ENCODE measurements at places on chromosomes 12 and 14. TPM values are rescaled to one million over a fixed set of nuclear protein-coding genes. Genes with fewer than 3 reads are reported as not detected.

Gene LBHD2
- total RNA-seq = not detected

- DNase-seq = no peak
Observed at GRCh38 chr14:89184952-89185351, 232.1 kb downstream of the FOXN3 start.

GRCh38 chr12:122860040-122860853, 25.0 kb downstream of the HIP1R start:
- peak; percentile 66 for DNase-seq

DNA sequence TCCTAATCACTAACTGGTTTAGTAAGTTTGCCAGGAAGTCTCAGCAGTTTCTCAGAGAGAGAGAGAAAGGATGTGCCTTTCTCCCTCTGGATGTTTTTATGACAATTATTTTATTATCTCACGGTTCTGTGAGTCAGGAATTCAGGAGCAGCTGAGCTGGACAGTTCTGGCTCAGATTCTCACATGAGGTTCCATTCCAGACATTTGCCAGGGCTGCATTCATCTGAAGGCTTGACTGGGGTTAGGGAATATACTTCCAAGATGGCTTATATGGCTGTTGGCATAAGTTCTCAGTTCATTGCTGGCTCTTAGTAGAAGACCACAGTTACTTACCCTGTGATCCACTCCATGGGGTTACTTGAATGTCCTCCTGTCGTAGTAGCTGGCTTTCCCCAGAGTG, 101.2 kb upstream of the ATF7IP start:
- no peak for DNase-seq

DNA sequence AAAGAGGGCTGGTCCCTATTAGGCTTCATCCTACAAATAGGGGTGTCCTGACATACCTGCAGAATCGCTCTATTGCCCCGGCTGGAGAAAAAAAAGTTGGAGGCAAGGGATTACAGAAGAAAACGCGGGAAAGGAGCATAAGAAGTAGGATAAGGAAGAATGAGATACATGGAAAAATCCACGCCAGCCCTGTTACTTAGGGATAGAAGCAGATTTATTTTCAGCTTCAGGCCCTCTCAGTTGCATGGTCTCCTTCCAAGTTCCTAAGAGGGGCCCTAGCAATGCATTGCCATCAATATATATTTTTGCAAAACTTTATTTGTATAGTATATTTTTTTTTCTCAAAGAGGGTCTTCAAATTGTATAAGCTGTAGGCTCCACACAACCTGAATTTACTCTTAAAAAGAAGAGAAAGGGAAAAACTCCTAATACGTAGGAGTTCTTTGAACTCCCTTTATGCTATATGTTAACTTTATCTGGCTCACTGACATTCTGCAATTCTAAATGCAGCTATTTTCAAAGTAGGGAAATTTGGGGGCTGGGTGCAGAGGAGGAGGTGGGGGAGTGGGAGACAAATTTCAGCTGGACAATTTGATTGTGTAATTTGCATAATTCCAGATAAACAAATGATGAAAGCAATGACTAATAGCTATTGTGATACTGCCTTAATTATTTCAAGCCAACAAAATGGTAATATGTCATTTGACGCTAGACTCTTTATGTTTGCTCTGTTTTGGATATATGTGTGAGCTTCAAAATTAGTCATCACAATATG, 137.7 kb upstream of the TRHDE start:
- no peak for DNase-seq

Gene B3GNT4
- 0.37 TPM for total RNA-seq

Gene DTD2
- total RNA-seq = 31.0 TPM

- DNase-seq = no peak
Observed at GRCh38 chr14:90400904-90401561, 4.2 kb downstream of the CALM1 start.

DNA sequence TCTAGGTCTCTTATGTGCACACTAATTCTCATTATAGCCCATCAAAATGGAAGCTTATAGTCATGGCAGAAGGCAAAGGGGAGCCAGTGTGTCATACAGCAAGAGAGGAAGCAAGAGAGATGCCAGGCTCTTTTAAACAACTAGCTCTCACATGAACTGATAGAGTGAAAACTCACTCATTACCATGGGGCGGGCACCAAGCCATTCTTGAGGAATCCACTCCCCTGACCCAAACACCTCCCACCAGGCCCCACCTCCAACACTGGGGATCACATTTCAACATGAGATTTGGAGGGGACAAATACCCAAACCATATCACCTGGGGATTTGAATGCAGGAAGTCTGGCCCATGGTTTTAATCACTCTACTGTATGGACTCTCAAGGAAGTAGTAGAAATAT, 36.9 kb upstream of the CRACR2A start:
- DNase-seq = no peak

Gene SPTB
- 1.6 TPM for total RNA-seq

Gene SMARCD1
- total RNA-seq = 47.7 TPM

DNA sequence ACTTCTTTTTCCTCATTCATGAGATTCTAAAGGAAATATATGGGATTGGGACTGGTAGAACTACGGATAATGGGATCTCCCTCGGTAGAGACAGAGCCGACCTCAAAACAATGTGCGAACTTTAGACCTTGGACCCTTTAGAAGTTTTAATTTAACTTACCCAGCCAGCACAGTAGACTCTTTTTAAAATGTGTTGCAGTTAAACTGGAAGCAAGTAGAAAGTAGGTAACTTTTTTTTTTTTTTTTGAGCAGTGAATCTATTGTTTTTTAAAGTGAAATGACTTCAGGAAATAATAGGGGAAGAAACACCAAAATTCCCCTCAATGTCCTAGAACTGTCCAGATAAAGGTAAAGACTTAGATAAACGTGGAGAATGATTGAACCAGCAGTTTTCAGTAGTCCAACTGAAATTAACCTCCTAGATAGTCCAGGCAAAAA, 1.1 kb upstream of the ATXN2 start:
- no peak for DNase-seq

Gene IRF2BPL
- total RNA-seq = 70.0 TPM

- DNase-seq = no peak
Observed at GRCh38 chr12:109736552-109737108, 23.0 kb downstream of the FAM222A start.

Gene CIROP
- total RNA-seq = not detected

DNA sequence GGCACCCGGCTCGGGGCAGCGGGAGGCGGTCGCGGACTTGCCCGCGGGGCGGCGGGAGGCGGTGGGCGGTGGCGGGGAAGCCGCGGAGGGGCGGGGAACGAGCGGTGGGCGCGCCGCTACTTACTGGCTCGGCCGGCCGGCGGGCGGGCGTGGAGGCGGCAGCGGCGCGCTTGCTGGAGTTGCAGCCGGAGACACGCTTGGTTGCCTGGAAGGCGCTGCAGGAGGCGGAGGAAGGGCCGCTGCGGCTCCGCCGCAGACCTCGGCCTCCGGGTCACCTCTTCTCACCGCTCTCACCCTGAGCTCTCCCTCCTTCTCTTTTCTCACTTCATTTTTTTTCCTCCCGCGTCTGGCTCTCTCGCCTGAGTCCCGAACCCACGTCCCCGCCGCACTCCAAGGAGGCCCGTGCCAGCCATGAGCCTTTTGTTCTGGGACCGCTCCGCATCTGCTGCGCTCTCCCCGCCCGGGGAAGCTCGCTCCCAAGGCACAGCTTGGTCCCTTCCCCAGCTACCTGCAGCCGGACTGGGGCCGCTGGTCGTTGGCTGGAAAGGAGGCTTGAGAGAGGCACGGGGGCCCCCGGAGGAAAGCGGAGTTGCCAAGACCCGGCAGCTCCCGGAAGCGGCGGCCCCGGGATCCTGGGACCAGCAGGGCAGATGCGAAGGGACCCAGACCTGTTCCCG, 592 bp upstream of the KCNK10 start:
- no peak for DNase-seq

DNA sequence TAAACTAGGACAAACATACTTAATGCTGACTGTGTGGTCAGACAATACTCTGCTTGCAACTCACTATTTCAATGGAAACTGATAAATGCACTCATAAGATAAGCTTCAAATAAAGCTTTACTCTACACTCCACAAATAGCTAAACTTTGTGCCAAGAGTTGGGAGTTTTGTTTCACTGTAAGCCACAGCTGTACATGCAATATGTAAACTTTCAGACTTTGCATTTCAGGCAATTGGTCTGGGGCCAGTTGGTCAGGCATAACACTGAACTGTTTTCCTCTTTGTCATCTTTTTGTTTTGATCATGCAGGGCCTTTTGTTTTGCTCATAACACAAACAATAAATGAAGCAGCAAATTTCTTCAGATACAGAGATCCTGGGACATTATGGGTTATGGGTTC, 426.2 kb downstream of the IPO8 start:
- no peak for DNase-seq

- DNase-seq = no peak
Observed at GRCh38 chr12:108299516-108299915, 39.6 kb downstream of the CMKLR1 start.

Gene PPP1R1A
- 158 TPM for total RNA-seq

DNA sequence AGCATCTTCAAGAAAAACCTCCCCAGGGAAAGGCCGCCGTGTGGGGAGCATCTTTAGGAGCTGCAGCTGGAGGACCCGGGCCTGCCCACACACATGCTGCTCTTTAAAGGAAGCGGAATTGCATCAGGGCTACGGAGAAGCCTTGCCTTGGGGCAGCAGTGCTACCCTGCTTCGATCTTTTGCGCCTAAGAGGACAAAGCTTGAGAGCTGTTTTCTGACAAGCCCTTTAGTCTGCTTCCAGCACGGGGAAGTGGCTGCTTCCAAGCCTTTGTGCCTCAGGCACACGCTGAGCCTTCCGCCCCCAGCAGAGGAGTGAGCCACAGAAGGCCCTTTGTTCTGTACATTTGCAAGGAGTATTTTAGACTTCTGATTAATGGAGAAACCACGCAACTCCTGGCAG, 31.5 kb downstream of the COA8 start:
- no peak for DNase-seq

Gene POLE
- total RNA-seq = 29.7 TPM

DNA sequence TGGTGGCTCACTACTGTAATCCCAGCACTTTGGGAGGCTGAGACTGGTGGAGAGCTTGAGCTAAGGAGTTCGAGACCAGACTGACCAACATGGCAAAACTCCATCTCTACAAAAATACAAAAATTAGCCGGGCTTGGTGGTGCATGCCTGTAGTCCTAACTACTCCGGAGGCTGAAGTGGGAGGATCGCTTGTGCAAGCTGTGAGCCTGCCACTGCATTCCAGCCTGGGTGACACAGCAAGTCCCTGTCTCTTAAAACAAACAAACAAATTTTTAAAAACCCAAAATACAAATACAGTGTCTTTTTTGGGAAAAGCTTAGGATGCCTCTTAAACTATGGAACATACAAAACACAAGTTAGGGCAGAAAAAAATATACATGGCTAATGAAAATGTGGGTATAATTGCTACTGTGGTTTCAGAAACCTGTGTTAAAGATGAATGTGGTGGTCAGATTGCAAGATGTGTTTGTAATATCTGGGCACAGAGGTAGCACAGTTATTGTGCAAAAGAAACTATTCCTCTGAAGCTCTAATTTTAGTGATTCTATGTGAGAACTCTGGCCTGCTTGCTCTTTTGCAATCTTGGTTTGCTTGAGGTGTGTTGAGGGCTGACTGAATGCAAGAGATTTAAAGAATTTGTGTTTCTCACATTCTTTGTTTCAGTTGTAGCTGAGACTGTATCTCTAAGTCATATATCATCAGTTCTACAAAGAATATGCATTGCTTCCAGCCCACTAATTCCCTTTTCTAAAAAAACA, 3.9 kb upstream of the HSPA2 start:
- DNase-seq = no peak

Gene PRPH
- total RNA-seq = 4.0 TPM

DNA sequence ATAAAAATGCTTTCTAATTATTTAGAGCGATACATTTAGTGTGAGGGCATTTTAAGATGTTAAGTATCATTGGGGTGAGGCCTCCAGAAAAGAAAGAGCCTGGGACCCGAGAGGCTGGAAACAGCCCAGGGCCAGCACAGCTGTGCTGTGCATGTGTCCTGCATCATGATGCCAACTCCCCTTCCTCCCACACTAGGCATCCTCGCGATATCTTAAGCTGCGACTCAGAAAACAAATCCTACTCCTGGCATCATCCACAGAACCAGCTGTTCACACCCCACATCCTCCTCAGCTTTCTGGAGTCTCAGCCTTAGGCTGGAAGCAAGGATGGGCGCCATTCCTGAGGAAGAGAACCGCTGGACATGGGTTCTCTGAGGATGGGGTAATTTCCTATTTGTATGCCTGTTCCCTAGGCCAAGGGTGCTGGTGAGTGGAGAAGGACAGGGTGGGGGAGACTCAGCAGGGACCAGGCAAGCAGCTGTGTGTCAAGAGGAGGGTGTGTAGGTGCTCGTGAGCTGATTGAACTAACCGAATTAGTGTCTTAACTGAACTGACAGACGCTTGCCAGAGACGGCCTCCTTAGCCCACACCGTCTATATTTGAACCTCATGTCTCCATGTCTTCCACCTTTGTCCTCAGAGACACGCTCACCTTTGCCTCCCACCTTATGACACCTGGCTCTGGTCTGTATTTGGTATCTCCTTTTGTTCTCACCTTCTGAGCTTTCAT, 15.6 kb upstream of the MCRS1 start:
- no peak for DNase-seq

- no peak for DNase-seq
Observed at GRCh38 chr12:34051486-34051885, 29.2 kb downstream of the ALG10 start.

DNA sequence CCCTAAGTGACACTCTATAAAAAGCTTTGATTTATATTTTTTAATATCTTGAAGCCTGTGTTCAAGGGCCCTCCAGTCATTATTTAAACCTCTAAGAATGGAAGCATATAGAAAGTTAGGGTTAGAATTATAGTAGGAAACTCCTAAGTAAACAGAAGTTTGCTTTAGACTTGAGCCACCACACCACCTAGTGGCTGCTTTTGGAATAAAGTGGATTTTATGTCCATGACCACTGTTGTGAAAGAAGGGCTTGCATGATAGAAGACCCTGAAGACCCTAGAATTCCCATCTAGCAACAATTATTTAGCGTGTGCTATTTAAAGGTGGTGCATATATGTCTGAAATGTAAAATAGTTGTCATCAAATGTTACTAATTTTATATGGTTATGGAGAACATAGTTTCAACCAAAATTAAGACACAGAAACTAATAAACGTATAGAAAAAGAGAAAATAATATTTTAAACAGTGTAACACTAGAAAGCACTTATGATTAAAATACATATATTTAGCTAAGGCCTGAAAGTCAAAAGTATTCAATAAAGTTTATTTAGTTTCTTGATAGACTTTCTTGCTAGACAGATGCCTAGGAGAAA, 21.3 kb downstream of the LRRIQ1 start:
- no peak for DNase-seq

Gene KRT82
- not detected for total RNA-seq

GRCh38 chr12:118102070-118102469, 1.7 kb downstream of the VSIG10 start:
- no peak for DNase-seq
